ENCODE measurements at places on chromosomes 12 and 14.

- DNase-seq = no peak
These were observed 11.6 kb downstream of the POMT2 start for GRCh38 chr14:77309131-77309530.

GRCh38 chr12:127340381-127340780 is 926.6 kb upstream of the TMEM132C start:
- no peak for DNase-seq

GRCh38 chr14:99749763-99750715 is 43.2 kb upstream of the EML1 start:
- no peak for DNase-seq

- DNase-seq = no peak
These were observed 359.0 kb downstream of the CACNA1C start for GRCh38 chr12:2411616-2412304.

DNA sequence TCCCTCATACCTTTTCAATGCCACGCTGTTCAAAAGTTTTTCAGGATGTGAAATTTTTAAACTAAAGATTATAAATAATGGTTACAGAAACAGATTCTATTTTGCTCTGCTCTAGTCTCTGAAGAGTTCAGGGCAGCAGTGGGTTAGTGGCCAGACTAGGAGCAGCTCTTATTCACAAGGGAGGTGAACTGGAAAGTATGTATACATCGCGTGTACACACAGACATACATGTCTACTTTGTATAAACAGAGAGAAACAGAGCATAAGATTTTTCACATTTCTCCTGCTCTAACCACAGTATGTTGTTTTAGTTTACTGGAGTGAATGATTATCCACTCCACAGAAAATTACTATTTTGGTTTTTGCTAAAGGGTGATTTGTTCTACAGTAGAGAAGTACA is 74.4 kb upstream of the CRY1 start:
- DNase-seq = no peak

- DNase-seq = no peak
These were observed 966.9 kb downstream of the NRXN3 start for GRCh38 chr14:79137045-79137430.
